ENCODE measurements at places on chromosomes 1 and 21. TPM values are rescaled to one million over a fixed set of nuclear protein-coding genes. Genes with fewer than 3 reads are reported as not detected.

ROR1 gene
- total RNA-seq, result 10.5 TPM

EXO1 gene
- total RNA-seq, result 6.4 TPM

SPRR2G gene
- total RNA-seq, result not detected

DNA sequence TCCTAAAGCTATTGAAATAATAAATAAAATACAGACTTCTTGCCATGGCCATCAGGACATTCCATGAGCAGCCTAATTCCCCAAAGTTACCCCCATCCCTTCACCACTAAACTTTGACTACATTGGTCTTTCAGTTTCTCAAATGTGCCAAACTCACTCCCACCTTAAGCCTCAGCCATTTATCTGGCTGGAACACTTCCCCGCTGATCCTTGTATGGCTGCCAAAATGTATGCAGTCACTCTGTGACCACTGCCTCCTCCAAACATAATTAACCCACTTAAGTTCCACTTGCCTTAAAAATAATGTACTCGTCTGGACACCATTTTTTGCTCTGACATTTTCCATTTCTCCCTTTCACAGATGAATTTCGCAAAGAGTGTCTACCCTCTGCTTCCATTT, 407.4 kb downstream of the NTNG1 start:
- no peak overlapping the region for H3K4me3 ChIP-seq
- no peaks in the 10 kb centered on the region for H3K4me1 ChIP-seq
- no peak overlapping the region for H3K27ac ChIP-seq

CPLANE2 gene
- 2.7 TPM for total RNA-seq

CADM3 gene
- total RNA-seq, result 0.44 TPM

GRCh38 chr1:115258302-115258866, 79.7 kb downstream of the NGF start:
- no peaks in the 10 kb centered on the region for H3K4me1 ChIP-seq
- no peaks in the 10 kb centered on the region for H3K27me3 ChIP-seq
- no peak overlapping the region for H3K4me3 ChIP-seq
- no peak overlapping the region for H3K27ac ChIP-seq
- H3K36me3 ChIP-seq, result no peaks in the 10 kb centered on the region

DNA sequence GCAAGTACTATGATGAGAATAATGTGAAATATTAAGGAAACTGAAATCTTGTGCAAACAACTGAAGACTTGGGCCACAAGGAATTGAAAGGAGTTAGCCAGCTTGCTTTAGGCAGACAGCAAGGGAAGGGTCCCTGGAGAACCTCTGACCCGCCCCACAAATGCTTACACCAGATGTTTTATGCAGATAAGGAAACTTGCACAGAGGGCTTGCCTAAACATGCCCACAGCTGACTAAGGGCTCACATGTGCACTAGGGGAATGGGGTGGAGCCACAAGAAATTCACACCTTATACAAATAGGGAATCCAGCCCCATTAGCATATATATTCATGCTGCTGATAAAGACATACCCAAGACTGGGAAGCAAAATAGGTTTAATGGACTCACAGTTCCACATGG, 86.1 kb upstream of the CYYR1 start:
- no peak for DNase-seq
- no peak overlapping the region for H3K4me3 ChIP-seq
- H3K36me3 ChIP-seq, result no peaks in the 10 kb centered on the region
- H3K27ac ChIP-seq, result no peak overlapping the region
- no peaks in the 10 kb centered on the region for H3K27me3 ChIP-seq
- no peaks in the 10 kb centered on the region for H3K4me1 ChIP-seq

GRCh38 chr1:23930861-23931490, 17.8 kb upstream of the CNR2 start:
- H3K27me3 ChIP-seq, result no peaks in the 10 kb centered on the region
- H3K27ac ChIP-seq, result peak overlapping the region; percentile 76
- no peaks in the 10 kb centered on the region for H3K36me3 ChIP-seq
- no peak overlapping the region for H3K4me3 ChIP-seq

DNA sequence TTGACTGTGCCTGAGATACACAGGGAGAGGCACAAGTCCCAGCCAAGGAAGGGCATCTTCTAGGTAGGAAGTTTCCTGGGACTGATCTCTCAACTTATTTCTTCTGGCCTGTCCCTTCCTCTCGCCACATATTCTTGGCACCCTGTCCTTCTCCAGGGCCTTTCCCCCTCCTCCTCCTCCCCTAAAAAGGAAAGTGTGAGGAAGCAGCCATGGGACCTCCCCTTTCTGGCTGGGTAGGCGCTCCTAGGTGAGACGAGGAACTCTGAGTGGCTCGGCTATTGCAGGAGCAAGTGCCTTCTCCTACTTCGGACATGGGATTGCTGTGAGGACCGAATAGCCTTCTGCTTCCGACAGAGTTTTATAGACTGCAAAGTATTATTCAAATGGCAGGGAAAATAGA, 15.5 kb upstream of the MTARC2 start:
- no peaks in the 10 kb centered on the region for H3K4me1 ChIP-seq
- H3K4me3 ChIP-seq, result no peak overlapping the region
- H3K36me3 ChIP-seq, result no peaks in the 10 kb centered on the region
- DNase-seq, result no peak
- no peaks in the 10 kb centered on the region for H3K27me3 ChIP-seq

DNA sequence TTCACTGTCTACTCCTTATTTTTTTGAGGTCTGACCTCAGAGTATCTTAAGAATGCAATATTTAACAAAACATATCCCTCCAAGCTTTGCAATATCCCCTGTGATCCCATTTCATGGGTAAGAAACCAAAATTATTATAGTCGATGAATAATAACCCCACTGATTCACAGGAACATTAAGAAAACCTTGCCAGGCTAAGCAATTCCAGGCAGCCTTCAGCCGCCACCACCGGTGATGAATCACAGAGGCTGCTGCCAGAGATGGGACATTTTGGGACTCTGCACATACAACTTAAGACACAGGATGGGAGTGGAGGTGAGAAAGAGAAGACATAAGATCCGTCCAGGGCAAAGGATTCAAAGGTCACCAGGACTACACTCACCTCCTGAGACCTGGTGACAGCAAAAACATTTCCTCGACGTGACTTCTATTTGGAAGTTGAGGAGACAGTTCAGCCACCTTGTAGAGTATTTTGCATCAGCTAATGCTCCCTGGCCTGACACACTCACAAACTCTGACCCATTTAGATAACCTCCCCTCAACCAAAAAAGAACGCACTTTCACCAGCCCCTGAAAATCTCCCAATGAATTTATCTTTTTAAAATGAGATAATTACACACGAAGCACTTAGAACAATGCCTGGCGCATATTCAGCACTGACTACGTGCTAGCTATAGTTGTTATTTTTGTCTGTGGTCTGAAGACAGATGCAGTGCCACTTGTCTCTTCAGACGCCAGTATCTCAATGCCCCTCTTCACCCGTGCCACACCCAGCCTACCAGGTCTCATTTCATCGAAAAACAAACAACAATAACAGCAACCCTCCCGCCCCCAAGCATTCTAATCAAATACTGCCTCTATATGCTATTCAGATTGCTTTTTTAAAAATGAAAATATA, 17.8 kb upstream of the OVAAL start:
- no peak overlapping the region for H3K27ac ChIP-seq

DNA sequence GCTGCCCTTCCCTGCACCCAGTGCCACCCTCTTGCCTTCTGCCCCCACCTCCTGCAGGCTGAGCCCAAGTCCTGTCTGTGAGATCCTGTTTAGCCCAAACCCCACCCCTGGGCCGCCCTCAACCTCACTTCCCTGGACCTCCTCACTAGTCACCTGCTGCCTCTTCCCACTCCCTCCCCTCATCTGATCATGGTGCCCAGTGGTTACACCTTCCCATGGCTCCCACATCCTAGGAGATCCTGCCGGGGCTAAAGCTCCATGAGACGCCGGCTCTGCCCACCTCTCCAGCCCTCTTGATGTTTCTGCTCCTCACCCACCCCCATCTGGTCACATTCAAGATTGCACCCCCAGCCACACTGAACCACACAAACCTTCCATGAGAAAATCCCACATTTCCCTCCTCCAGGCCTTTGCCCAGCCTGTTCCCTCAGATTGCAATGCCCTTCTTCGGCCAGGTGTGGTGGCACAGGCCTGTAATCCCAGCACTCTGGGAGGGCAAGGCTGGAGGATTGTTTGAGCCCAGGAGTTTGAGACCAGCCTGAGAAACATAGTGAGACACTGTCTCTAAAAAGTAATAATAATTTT, 17.0 kb downstream of the TTC39A start:
- H3K4me1 ChIP-seq, result no peaks in the 10 kb centered on the region
- H3K27me3 ChIP-seq, result no peaks in the 10 kb centered on the region

DNA sequence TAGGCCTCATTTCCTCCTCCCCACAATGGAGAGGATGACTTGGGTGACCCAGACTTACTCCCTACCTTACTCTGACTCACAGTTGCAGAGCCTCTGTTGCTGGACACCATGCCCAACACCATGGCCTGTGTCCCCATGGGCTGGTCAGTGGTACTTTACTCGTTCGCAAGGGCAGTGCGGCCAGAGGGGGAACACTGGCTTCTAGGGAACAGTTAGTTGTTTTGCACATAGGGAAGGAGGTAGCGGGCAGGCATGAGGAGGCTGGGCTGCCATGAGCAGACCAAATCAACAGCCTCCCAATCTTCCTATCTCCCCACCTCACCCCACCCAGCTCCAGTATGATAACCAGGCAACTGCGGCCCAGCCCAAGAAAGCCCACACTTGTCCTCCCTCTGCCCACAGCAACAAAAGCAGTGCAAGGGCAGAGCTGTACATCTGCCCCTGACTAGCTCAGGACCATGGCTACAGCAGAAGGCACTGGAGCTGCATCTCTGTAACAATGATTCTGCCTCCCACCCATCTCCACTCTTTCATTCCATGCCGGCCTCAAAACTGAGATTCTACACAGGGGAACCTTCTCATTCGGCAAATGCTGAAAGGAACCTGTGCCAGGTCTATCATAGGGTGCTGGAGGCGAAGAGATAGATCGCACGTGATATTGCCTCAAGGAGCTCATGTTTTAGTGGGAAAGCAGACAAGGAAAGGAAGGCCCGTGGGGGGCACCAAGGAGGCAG, 18.6 kb downstream of the TAL1 start:
- no peak for DNase-seq
- H3K4me1 ChIP-seq, result peaks cover 13% of the 10 kb centered on the region
- H3K4me3 ChIP-seq, result no peak overlapping the region
- no peaks in the 10 kb centered on the region for H3K36me3 ChIP-seq
- peaks cover 26% of the 10 kb centered on the region for H3K27me3 ChIP-seq
- peak overlapping the region; percentile 82 for H3K27ac ChIP-seq

NPR1 gene
- total RNA-seq, result 12.9 TPM

GRCh38 chr21:29586696-29587095, 288.0 kb downstream of the BACH1 start:
- DNase-seq, result peak; percentile 25
- no peak overlapping the region for H3K27ac ChIP-seq
- peaks cover 2% of the 10 kb centered on the region for H3K4me1 ChIP-seq
- H3K27me3 ChIP-seq, result no peaks in the 10 kb centered on the region
- no peak overlapping the region for H3K4me3 ChIP-seq

GRCh38 chr1:13797397-13797796, 97.4 kb downstream of the PRDM2 start:
- H3K27ac ChIP-seq, result no peak overlapping the region
- peaks cover 30% of the 10 kb centered on the region for H3K36me3 ChIP-seq
- no peaks in the 10 kb centered on the region for H3K27me3 ChIP-seq
- DNase-seq, result no peak

MSH4 gene
- 0.44 TPM for total RNA-seq

GRCh38 chr1:29408831-29409605, 172.7 kb downstream of the PTPRU start:
- DNase-seq, result no peak
- H3K27ac ChIP-seq, result no peak overlapping the region
- no peak overlapping the region for H3K4me3 ChIP-seq
- peaks cover 5% of the 10 kb centered on the region for H3K4me1 ChIP-seq
- peaks cover 17% of the 10 kb centered on the region for H3K27me3 ChIP-seq

DNA sequence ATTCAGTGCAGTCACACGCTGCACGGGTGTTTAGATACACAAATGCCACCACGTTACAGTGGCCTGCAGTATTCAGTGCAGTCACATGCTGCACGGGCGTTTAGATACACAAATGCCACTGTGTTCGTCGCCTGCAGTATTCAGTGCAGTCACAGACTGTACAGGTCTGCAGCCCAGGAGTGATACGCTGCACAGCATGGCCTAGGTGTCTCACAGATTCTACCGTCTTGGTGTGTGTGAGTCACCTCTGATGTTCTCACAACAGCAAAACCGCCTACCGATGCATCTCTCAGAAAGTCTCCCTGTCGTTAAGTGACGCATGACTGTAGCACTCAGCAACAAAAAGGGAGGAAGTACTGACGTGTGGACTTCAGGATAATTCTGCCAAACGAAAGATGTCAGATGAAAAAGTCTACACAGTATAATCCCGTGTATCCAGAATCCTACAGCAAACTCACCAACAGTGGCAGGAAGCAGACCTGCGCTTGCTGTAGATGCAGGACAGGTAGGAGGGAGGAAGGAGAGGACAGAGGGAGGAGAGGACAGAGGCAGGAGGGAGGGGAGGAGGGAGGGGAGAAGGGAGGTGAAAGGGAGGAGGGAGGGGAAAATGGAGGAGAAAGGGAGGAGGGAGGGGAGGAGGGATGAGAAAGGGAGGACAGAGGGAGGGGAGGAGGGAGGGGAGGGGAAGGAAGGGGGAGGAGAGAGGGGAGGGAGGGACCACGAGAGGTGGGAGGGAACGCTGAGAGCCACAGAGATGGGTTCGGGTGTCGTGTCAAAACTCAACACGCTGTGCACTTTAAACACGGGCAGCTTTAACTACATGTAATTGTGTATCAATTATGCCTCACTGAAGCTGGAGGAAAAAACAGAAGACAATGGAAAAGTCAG, 36.3 kb upstream of the PCBP3 start:
- no peak overlapping the region for H3K27ac ChIP-seq
- DNase-seq, result no peak
- H3K4me3 ChIP-seq, result no peak overlapping the region

Data from muscle of leg (tissue), 16 donors.